ENCODE measurements at places on chromosomes 6 and 20.

DNA sequence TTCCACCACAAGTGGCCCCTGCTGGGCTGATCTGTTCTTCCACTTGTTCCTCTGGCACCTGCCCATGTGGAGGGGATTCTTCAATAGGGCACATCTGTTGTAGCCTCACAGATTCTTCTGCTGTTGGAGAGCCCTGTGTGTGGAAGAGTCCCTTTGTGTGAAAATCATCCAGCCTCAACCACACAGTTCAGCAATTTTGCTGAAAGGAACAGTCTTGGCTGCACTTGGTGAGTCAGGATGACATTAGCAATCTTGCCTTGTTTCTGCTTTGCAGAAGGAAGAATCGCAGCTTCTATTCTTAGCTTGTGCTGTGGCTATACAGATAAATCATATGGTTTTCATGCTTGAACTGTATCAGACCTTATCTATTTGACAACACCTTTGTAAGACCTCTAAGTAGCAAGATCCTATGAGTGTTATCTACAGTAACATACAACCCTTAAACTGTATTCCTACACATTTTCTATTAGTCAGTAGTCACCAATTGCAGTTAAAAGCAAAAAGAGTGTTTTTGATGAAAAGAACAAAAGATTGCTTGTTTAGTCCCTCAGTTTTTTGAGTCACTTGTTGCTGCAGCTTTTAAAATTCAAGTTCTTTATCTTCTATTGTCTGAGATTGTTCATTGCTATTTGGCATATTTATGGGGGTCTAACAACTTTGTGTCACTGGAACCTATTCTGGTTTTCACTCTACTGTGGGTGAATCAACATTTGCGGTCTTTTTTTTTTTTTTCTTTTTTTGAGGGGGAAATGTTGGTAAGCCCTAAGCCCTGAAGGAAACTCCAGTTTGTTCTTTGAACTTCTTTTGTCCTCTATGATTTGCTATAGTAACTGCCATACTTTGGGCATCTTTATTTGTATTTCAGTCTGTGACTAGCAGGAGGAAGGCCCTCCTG, 231.6 kb downstream of the TFAP2B start:
- DNase-seq, result no peak

DNA sequence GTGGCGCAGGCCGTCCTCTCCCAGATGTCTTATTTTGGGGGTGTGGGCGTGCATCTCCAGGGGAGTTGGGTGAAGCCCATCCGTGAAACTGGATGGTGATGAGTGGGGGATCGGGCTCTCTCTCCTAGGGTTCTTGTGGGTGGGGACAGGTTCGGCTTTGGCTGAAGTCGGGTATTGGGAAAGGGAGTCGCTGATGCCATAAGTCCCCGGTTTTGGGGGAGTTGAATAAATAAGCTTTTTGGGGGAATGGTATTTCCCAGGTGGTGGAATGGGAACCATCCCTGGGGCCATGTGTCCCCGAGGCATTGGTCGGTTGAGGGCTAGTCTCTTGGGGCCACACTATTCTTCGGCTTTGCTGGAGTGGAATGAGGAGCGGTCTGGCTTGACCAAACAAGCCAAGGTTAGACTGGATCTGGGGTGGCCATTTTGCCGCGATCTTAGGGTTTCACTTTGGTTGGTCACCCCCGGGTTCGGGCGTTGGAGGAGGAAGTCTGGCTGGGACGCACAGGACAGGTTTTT, 481 bp downstream of the ZNF133 start:
- peak; percentile 15 for DNase-seq

DNA sequence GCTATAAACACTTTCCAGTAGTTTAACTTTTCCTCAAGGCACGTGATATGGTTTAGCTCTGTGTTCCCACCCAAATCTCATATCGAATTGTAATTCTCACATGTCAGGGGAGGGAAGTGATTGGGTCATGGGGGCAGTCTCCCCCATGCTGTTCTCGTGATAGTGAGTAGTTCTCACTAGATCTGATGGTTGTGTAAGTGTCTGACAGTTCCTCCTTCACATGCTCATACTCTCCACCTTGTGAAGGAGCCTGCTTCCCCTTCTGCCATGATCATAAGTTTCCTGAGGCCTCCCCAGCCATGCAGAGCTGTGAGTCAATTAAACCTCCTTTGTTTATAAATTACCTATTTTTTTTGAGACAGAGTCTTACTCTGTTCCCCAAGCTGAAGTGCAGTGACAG, 127.9 kb downstream of the DTNBP1 start:
- DNase-seq, result no peak

DNA sequence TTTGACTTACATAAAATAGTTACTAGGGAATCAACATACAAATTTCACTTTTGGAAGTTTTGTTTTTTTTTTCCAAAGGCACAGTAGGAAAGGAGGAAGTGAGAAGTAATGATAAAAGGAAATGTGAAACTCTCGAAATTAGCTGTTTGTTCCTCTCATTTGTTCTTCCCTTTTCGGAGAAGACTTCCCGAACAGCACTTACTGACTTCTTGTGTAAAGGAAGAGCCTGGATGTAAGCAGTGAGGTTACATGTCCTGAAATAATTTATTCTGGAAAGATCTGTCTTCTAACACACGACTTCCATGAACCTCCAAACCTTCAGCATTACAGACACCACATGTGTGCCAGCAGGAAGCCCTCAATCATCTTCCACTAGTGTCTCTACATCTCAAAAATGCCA, 59.1 kb downstream of the KIF16B start:
- no peak for DNase-seq

DNA sequence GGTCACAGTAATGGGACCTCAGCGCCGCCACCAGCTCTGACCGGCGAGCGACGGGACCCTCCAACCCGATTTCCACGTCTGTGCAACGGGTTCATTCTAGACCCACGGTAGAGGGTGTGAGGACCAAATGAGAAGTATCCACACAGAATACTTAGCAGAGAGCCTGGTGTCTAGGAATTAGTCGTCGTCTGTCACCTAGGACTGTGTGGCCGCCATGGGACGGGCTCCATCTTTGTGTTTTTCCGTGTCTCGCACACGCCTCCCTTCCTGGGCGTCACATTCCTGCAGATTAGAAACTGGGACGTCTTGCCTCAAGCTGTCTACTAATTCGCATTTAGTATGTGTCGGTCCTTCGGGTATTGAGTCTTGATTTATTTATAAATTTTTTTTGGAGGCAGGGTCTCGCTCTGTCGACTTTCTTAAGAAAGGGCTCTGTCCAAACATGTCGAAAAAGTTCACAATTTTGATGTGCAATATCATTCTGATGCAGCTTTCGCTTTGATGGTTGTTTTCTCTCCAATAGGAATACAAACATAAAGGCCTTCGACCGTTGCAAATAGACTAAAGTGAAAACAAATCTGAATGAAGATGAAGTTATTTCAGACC, 563 bp downstream of the MGME1 start:
- DNase-seq, result no peak

DNA sequence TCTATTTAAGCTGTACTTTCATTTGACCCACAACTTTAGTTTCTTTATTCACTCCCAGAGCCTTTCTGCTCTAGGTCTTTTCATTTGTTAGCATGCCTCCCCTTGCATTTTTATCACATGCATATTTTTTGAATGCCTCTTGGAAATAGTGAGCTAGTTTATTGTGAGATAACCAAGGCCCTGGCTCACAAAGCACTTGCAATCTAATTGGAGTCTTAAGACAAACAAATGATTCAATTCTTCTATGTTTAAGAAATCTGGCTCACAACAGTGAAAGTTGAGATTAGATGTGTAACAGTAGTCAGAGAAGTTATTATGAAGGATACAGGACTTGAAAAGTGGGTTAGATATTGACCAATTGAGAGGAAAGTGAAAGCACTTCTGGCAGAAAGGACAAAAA, 173.4 kb downstream of the MOXD1 start:
- no peak for DNase-seq

- DNase-seq, result no peak
Observed at GRCh38 chr6:47567586-47567985, 90.0 kb downstream of the CD2AP start.

GRCh38 chr20:60477958-60478357, 519.7 kb downstream of the CDH26 start:
- DNase-seq, result no peak

DNA sequence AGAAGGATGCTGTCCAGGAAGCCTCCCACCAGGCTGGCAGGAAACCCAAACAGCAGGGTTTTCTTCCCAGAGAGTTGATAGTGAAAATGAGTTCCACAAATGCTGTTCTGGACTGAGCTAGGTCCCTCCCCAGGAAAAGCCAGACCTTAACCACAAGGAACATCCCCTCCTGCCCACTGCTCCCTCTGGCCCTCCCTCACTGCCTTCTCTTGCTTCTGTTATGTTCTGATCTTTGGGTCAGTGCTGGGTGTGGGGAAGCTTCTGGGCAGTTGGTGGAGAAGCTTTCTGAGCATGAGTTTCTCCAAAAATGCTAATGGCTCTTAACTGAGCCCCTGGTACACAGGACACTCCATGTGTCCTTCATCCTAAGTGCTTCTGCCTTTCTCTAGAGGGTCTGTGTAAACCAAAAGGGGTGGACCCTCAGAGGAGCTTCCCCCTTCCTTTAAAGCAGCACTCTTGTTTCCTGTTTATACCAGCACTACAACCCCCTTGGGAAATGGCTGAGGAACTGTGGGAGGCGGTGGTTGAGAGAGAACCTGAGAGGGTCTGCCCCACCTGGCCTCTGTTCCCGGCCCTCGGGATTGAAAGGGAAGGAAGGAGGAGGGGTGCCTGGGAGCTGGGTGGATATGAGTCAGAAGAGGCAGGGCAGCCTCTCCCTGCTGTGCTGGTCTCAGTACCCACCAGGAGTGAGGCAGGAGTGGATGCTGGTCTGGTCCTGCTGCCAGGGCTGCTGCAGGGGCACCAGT, 42.0 kb downstream of the CDS2 start:
- DNase-seq, result peak; percentile 50

DNA sequence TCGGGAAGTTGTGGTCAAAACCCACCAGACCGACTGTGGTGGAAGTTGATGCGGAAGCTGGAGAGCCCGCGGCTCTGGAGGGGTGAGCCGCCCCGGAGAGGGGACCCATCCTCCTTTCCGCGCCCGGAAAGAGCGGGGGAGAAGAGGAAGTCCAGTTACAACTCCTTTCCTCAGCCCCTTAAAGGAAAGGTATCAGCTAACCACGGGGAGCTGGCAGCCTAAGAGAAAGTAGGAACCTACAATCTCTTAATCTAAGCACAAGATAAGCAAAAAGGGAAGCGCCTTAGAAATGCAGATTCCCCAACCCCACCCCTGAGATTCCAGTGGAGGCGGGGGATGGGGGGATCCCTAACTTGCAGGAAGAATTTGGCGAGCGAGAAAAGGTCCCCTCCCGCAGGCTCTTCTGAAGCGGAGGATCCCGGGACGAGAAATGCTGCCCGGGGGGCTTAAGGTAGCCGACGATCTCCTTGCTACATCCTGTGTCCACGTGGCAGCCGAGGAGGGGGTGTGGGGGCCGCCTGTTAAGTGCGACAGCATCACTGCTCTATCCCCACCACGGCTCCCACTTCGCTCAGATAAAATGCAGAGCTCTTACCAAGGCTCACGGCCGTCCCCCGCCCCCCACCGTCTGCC, 87.5 kb downstream of the ZFP64 start:
- peak; percentile 3 for DNase-seq

DNA sequence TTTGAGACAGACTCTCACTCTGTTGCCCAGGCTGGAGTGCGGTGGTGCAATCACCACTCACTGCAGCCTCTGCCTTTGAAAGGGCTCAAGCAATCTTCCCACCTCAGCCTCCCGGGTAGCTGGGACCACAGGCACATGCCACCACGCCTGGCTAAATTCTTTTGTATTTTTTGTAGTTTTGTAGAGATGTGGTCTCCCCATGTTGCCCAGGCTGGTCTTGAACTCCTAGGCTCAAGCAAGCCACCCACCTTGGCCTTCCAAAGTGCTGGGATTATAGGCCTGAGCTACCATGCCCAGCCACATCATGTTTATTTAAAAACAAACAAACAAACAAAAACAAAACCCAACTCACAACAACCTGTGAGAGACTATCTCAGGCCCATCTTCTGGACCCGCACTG, 29.7 kb upstream of the APCDD1L start:
- DNase-seq, result no peak

DNA sequence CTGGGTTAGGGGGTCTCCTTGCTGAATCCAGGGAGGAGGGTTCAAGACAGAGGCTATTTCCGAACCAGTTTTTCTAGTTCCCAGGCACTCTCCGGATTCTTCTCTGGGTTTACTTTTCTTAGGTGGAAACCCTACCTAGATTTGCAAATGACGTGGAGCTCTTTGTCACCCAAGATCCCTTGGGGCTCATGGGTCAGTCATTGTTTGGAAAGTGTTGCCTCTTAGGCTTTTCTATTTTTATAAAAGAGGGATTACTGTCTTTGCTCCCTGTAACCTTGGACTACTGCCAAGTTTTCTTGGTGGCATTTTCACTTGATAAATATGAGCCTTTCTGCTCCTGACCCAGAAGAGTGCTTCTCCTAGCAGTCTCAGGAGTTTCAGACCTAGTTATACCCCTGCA, 33.6 kb downstream of the FAM209B start:
- DNase-seq, result peak; percentile 3

GRCh38 chr6:12950976-12951375, 234.4 kb downstream of the PHACTR1 start:
- no peak for DNase-seq

DNA sequence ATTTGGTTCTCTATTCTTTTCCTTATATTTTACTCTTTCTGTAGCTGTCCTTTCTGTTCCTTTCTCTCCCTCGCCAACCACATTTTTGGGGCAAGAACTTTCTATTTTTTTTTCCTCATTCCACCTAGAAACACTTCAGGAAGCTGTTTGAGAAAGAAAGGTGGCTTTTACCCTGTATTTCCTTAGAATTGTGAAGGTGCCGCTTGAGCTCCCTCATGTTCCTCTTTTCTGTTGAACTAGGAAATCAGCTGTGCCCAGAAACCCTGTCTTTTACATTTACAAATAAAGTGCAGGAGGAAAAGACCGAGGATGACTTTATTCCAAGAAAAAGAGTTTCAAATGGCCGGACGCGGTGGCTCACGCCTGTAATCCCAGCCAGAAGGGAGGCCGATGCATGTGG, 38.2 kb downstream of the OR2B2 start:
- DNase-seq, result no peak

DNA sequence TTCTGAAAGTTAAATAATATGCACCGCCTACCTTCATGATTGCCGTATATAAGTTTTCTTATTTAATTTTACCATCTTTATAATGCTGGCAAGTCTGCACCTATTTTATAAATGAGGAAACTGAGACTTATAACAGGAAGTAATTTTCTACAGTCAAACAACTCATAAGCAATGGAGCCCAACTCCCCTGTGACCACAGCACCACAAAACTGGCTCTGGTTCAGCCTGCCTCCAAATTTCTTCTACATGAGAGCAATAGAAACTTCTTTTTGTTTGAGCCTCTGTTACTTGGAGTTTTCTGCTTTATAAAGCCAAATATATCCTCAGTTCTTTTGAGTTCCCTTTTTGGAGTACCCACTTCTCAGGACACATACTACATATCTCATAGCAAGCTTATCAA, 131.1 kb upstream of the HSF2 start:
- DNase-seq, result no peak

DNA sequence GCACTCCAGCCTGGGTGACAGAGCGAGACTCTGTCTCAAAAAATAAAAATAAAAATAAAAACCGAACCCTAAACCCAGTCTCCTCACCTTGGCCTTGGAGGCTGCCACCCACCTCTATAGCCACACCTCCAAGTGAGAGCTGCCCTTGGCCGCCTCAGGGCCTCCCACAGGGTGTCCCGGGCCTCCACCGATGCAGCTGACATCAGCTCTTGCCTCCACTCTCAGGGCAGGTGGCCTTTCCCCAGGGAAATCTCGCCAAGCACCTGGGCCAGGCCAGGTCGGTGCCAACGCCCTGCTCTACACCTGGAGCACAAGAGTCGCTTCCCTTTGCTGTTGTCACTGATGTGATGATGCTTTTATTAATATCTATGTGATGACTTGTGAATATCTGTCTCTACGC, 8.9 kb upstream of the MYL9 start:
- DNase-seq, result no peak

- DNase-seq, result no peak
Observed at GRCh38 chr6:16855460-16855859, 94.2 kb upstream of the ATXN1 start.

Data from lung microvascular endothelial cell (primary cell).